ENCODE measurements at places on chromosomes 12 and 14. TPM values are rescaled to one million over a fixed set of nuclear protein-coding genes. Genes with fewer than 3 reads are reported as not detected.

The CLEC1B gene
- total RNA-seq = not detected

The IRAK3 gene
- total RNA-seq = 3.0 TPM

The ACSS3 gene
- total RNA-seq = 0.68 TPM

The DGKA gene
- total RNA-seq = 170 TPM

The LRRC43 gene
- 0.12 TPM for total RNA-seq

The PRMT5 gene
- 65.4 TPM for total RNA-seq

The B4GALNT3 gene
- 25.9 TPM for total RNA-seq

The MGAT4C gene
- total RNA-seq = not detected

The AQP6 gene
- not detected for total RNA-seq

The SNAPC1 gene
- 3.8 TPM for total RNA-seq

The FOXG1 gene
- not detected for total RNA-seq

The ISCA2 gene
- 16.4 TPM for total RNA-seq

The CLEC2A gene
- total RNA-seq = not detected

The ANKLE2 gene
- total RNA-seq = 35.8 TPM

Data from esophagus mucosa (tissue), 1 donor.